ENCODE measurements at places on chromosomes 2 and 18.

GRCh38 chr2:119428488-119429224 is 3.0 kb upstream of the TMEM37 start:
- no peak for DNase-seq

- DNase-seq = no peak
These were observed 283.3 kb downstream of the PTPRM start for GRCh38 chr18:7850446-7850845.

DNA sequence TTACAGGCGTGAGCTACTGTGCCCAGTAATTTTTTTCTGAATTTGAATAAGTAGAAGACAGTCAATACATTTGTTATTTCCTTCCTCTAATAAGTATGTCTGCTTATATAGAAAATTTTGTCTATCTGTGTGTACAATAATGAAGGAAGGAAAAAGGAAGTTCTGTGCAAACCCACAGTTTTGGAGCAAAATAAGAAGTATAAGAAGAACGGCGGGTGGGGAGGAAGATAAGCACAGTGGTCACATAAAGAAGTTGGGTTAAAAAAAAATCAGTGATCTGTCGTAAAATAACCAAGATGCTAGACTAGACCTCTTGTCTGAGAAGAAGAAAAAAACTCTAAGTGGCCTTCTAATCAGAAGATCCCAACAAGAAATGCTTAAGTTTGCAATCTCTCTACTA is 20.2 kb downstream of the MGAT4A start:
- no peak for DNase-seq

- DNase-seq = no peak
These were observed 254.2 kb downstream of the RIT2 start for GRCh38 chr18:42861271-42861670.

DNA sequence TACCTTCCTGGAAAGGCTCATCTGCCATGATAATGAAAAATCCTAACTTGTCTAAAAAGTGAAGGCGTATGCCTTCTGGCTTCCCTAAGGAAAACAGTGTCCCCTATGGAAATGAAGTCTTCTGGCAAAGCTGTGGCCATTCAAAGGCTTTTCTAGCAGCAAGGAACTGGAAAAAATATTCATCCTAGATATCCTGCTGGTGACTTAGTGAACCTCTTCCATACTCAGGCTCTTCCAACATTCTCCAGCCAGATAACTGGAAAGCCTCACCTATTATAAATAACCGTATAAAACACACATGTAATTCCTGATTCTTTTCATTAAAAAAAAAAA is 84.7 kb downstream of the RBMS1 start:
- DNase-seq = no peak

GRCh38 chr2:11096591-11096990 is 58.7 kb upstream of the SLC66A3 start:
- no peak for DNase-seq

- no peak for DNase-seq
These were observed 65.7 kb upstream of the DARS1 start for GRCh38 chr2:136051001-136051724.

DNA sequence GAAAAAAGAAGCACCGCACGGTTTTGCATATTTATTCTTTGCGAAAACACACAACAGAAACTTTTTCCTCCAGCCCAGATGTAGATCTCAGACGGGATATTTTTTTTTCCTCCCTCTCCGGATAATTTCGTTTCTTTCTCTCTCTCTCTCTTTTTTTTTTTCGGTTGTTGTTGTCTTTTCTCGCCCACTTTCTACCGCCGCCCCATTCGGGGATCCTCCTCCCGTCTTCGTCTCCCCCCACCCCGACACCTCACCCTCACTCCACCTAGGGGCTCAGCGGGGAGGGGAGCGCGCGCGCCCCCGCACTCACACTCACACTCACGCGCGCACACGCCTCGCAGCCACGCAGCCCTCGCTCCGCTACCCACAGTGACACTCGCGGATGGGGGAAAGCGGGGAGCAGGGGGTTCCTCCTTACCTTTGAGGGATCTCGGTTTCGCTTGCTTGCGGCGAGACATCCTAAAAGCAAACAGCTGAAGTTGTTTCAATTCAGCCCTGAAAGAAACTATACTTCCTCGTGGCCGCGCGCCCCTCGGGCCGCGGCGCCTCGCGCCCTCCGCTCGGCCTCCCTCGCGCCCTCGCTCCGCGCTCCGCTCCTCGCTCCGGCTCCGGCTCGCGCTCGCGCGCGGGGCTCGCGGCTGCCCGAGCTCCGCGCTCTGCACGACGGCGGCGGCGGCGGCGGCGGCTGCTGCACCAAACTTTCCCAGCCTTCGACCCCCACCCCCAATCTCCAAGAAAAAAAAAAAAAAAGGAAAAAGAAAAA is 1.3 kb downstream of the ZNF521 start:
- no peak for DNase-seq

GRCh38 chr2:135050132-135050531 is 2.0 kb upstream of the RAB3GAP1 start:
- no peak for DNase-seq

DNA sequence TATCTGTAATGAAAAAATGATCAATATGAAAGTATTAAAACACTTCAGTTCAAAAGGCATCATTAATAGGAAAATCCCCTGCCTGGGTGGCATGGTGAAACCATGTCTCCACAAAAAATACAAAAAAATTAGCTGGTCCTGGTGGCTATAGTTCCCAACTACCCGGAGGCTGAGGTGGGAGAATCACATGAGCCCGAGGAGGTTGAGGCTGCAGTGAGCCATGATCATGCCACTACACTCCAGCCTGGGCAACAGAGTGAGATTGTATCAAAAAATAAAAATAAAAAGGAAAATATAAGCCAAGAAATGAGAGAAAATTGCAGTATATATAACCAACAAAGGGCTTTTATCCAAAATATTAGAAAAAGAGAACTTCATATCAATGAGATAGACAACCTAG is 71.6 kb upstream of the MYCN start:
- DNase-seq = no peak

DNA sequence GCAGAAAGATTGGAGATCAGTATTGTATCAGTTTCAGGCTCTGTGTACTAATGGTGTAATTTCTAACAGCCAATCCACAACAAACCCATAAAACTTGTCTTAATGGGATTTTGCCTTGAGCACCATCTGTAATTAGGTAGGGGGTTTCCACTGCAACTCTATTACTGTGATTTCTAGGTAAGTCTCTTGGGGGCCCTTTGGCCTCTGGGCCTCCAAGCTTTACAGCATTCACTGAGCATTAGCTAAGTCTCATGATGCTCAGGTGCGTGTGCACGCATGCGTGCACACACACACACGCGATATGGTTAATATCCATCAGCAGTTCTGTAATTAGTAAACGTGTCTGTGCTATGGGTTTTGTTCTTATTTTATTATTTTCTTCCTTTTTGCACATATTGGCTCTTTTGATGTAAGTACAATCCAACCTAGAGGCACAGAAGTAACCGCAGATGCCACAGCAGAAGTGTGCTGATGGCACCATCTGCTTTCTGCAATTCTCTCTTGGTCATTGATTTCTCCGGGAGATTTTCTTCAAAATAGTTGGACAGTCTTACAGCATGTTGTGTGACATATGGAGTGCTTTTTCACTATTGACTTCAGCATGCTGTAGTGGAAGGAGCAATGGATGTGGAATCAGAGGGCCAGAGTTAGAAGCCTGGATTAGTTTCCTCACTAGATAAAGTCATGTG is 592.0 kb downstream of the LRRTM4 start:
- no peak for DNase-seq

- DNase-seq = no peak
These were observed 45.4 kb downstream of the ASAP2 start for GRCh38 chr2:9252002-9252357.

DNA sequence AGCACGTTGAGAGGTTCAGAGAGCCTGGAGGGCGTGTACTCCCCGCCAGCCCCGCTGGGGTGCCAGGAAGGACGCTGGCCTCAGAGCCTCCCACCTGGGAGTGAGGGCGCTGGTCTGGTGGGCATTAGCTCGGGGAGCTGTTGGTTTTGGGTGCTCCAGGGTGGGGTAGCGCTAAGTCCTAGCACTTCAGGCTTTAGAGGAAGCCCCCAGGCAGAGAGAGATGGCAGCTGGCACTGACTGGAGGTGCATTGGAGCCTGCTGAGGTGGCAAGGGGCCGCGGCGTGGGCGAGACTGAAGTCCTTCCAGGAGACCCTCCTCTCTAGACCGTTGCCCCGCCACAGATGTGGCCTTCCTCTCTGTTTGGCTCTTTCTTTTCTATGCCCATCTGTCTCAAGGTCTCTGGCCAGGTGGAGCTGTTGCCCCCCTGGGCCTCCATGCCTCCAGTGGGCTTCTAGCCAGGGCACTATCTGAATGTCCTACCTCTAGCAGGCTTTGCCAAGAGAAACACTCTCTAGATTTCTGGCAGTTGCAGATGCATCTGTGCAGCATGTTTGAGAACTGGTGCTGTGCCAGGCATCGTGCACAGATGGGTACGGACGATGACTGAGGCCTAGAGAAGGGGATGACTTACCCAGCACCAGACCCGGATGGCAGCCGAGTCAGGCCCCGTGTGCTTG is 6.6 kb downstream of the CAPN10 start:
- DNase-seq = no peak

DNA sequence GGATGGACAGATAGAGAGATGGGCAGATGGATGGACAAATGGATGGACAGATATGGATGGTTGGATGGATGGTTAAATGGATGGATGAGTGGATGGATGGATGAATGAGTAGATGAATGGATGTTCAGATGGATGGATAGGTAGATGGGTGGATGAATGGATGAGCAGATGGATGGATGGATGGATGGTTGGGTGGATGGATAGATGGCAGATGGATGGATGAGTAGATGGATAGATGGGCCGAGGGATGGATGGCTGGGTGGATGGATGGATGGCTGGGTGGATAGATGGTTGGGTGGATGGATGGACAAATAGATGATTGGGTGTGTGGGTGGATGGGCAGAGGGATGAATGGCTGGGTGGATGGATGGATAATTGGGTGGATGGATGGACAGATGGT is 98.9 kb upstream of the OTOS start:
- DNase-seq = no peak

DNA sequence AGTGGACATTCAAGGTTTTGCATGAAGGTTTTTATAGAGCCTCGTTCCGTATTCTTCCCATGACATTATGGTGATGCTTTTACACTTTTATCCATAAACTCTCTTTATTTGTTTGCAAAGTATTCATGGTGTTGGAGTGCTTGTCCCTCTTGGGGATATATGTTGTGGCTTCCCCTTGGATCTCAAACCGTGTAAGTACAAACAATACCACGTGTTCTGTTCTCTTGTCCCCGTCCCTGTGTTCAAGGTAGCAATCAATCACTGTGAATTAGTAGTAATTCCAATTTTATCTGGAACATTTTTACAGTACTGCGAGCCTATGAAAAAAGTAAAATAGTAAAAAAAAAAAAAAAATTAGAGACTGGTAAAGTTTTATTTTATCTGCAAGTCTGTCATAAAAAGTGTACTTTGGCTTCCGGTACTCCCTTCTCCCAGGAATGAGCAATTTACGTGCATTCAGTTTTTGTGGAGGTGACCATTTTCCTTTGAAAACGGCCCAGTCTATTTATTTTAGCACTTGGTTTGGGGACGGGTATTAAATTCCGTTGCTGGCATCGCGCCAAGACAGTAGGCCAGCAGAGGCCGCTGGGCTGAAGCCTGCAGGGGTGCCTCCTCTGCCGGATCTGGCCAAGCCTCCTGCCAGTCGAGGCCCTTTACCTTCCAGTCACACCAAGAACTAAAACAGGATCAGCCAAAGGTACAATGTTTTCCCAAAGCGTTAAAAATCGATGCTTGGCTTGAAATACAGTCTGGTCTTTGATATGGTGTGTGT is 175.7 kb downstream of the SOCS6 start:
- no peak for DNase-seq

DNA sequence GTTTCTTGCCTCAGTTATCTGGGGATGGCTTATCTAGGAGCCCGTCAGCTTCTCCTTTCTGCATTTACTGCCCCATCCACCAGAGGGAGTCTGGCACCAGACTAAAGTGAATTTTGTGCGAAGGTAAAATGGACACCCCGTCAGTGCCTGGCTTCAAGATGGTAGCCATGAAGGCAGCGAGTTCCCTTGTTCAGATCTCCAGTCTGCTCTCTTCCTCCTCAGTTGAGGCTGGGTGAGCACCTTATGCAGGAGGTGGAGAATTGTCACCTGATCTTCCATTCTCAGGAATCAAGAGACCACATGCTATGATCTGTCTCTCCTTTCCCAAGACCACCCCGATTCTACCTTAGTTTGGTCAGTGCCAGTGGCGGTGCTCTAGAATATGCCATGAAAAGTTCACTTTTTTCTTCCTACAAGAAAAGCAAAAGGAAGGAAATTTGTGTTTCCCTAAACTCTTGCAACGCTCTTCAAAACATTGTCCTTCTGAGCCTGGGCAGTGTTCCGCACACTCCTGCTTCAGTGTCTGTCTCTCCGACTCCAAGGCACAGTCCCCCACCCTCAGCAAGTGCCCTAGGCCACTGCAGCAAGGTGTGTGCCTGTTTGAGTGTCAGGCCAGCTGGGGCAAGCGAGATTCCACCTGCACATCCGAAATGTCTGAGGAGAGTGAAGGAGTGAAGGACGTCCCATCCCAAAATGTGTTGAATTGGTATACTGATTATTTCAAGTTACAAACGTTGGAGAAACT is 168.6 kb downstream of the SS18 start:
- peak; percentile 3 for DNase-seq

- DNase-seq = peak; percentile 8
These were observed 218.0 kb upstream of the OSR1 start for GRCh38 chr2:19576411-19576810.

GRCh38 chr18:3544537-3544936 is 94.6 kb downstream of the TGIF1 start:
- no peak for DNase-seq

DNA sequence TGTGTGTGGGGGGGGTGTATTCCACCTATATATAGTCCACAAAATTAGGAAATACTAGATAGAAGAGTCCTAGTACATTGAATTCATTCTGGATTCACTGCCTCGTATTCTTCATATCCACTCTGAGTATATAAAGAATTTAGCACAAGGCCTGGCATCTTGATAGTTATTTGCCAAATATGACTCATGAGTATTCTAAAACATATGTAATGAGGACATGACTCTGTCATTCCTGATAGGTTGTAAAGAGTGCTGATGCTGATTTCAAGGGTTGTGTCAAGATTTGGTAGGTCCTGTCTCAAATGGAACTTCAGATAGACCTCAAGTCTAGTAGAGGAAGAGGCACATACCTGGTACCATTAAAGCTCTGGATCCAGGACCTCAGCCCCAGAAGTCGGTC is 173.4 kb upstream of the BOD1L2 start:
- DNase-seq = no peak

DNA sequence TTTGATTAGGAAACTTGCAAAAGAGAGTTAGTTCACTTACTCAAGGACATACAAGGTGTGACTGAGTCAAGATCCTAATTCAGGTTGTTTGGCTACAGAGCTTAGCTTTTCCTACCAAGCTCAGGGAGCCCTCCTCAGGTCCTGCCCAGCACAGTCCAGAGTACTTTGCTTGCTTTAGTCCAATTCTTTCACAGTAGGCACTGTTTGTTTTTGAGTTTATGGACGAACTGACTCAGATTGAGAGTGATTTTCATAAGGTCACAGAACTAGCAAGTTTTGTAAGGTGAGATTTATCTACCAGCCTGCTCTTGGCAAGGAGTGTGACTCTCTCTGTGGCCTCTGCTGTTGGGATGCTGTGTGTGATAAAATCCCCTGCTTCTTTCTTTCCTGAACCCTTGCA is 310.5 kb downstream of the PTPRM start:
- DNase-seq = no peak

Measured in NCI-H2029 (cell line).